ENCODE measurements at places on chromosomes 5 and 9.
A peak's percentile ranks its signal among the peaks of the same experiment; 100 is the strongest.

DNA sequence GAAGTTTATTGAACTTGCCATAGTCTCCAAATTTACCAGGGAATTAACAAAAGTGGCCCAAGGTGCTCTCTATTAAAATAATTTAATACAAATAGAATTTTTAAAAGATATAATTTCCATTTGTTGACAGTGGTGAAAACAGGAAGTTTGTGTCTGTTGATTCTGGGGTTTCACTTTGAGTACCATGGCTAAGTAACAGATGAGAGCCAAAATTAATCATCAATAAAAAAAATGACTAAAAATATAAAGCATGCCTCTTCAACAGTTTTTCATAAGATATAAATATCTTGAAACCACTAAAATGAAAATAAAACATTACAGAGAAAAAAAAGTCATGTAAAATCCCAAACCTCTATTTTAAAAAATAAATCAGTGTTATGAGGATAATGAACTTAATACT lies 49.8 kb downstream of the SGCD start:
- no peak for DNase-seq

DNA sequence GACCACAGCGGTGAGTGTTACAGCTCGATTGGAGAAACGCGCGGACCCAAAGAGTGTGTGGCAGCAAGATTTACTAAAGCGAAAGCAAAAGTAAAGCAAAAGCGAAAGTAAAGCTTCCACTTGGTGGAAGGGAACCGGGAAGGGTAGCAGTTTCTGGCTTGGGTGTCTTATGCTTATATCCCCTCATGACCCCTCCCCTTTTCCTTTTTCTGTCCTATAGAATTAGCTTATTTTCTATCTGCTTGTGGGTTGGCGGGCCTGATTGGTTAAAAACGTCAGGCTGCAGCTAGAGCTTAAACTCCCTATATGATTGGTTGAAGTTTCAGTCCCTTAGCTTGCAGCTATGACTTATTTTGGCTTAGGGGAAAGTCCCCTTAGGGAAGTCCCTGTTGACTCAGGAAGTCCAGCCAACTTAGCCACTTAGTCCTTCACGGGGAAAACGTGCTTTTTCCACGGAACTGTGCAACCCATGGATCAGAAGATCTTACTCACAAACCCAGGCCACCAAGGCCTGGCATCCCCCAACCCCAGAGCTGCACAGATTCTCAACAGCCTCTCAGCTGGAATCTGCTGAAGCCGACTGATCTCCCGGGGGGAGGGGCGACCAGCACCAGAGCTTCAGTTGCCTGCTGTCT lies 114.2 kb upstream of the ADAMTS16 start:
- DNase-seq, result peak; percentile 99

GRCh38 chr5:60992871-60993270 lies 47.9 kb downstream of the NDUFAF2 start:
- DNase-seq, result no peak

DNA sequence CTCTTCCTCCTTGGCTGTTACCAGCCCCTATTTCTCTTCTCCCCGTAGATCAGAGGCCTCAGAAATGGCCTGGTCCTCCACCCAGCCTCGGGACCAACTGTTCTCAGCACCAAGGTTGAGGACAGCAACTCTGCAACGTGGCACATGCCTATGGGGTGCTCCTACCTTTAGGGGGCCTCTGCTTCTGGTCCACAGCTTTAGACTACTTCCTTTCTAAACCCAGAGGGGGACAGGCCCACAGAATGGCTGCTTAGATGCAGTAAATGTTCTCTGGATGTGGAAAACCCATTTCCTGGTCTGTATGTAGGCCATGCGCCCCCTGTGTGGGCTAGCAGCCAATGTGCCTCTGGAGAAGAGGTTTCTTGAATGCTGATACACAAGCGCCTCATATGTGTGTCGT lies 68.4 kb downstream of the NRG2 start:
- DNase-seq, result no peak

GRCh38 chr9:37593883-37594448 lies 1.6 kb upstream of the TOMM5 start:
- DNase-seq, result no peak

GRCh38 chr5:92050970-92051369 lies 667.9 kb upstream of the ARRDC3 start:
- DNase-seq, result no peak

GRCh38 chr5:37120270-37120669 lies 128.9 kb downstream of the CPLANE1 start:
- DNase-seq, result no peak

- DNase-seq, result no peak
Measured at GRCh38 chr5:117405197-117405596, 830.6 kb upstream of the SEMA6A start.

GRCh38 chr9:76927540-76928240 lies 21.8 kb upstream of the PRUNE2 start:
- peak; percentile 39 for DNase-seq

DNA sequence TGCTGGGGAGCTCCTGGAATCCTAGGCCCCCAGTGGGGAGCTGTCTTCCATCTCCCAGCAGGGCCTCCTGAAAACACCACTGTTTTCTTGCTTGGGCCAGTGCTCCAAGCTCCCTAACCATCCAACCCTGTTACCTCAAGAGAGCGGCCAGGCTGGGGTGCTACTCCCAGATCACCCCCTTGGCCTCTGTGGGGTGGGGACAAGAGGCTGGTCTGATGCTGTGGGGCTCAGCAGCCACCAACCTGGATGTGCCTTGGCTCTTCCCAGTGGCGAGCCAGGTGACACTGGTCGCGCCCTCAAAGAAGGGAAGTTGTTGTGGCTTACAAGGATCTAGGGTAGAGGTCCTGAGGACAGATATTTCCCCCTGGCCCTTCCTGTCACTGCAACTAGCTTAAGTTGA lies 49.0 kb downstream of the SECISBP2 start:
- DNase-seq, result no peak

- no peak for DNase-seq
Measured at GRCh38 chr9:2473681-2474080, 147.9 kb upstream of the VLDLR start.

DNA sequence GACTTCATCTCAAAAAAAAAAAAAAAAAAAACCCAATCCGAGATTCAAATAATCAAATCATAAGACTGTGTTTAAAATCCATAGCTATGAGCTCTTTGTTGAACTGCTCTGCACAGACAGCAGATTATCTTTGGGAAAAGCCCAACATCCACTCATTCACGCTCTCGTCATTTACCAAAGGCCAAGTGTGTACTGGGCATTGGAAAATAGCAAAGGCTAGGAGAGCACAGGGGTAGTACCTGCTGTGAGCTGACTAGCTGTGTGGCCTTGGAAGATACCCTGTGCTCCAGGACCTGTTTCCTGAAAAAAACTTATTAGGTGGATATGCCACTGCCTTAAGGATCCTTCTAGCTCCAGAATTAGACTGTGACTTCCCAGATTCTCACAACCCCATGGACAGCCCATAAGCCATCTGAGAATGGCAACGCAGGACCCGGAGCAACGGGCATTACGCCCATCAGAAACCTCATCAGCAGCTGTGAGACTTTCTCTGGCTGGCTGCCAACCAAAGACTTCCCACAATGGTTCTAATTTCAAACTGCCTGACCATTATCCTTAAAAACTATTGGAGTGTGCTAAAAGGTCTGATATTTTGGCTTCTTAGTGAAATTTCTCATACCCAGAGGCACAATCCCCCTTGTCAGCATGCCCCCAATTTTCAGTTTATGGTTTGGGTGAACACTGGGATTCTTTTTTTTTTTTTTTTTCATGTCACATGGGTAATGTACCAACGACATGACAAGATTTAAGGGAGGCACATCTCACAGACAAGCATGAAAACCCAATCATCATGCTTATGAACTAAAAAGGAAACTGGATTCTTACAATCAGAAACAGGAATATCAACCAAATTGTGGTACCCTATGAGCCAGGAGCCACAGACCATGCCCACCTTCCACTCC lies 16.8 kb downstream of the SERINC5 start:
- DNase-seq, result no peak

DNA sequence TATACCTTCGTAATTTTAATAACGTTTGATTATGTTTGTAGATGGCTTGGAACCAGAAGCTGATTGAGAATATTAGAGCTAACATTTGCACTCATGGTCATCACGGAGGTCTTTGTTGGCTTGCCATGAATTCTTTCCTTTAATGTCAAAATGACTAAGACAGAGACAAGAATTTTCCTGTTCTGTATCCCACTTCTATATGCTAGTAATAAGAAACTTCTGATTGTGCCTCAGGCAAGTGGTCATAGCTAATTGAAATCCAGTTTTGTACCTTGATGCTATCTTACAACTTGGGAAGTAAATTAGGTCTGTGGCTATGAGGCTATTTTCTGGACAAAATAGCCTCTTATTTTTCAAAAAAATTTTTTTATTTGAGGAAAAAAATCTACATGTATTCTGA lies 167.6 kb downstream of the RANBP17 start:
- no peak for DNase-seq

DNA sequence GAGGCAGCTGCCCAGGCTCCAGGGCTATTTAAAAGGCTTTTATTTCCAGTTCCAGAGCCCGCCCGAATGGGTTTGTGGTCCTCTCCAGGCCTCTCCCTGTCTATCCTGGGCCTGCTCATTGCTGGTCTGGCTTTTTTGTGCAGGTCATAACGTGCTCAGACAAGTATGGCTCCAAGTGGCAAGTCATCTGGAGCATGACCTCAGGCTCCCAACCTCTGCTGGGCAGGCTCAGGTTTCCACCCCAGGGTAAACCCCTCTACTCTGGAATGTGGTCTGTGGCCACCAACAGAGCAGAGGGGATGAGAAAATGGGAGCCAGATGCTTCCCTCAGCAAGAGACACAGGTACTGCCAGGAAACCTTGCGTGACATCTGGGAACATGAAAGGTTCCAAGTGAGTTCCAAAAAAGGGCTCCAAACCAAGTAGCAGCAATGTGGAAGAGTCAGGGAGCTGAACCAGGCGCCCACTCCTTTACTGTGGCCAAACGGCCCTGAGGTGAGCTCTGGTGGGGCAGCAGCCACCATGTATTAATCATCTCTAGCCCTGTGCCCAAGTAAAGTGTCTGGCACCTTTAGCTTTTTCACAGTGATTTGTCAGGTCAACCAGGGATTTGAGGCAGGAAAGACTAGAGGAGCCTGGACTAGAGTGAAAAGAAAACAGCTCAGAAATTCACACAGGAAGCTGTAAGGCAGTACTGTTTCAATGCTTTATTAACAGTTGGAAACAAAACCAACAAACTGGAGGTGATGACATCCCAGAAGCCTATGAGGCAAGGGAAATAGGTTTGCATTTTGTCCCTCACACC lies 25.7 kb downstream of the PCDHGC5 start:
- DNase-seq, result peak; percentile 89

- no peak for DNase-seq
Measured at GRCh38 chr9:130243882-130244170, 21.7 kb upstream of the HMCN2 start.

DNA sequence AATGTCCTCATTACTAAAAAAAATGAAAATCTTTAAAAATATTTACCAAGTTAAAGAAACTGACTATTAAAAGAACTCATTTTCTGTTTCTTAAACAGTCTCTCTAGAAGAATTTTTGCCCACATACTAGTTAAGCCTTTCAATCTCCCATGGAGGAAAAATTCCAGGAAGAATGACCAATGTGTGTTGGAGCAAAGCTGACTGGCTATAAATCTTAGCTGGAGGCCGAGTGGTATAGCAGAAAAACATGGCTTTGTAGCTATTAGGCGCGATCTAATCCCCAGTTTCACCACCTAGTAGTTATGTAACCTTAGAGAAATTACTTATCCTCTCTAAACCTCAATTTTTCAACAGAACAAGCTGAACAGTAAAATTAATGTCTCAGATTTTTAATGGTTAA lies 135.5 kb upstream of the PRLR start:
- DNase-seq, result no peak

GRCh38 chr5:150758203-150758530 lies 650 bp downstream of the DCTN4 start:
- DNase-seq, result no peak

GRCh38 chr5:170310256-170310926 lies 12.8 kb upstream of the LCP2 start:
- DNase-seq, result no peak

- no peak for DNase-seq
Measured at GRCh38 chr5:151895660-151896030, 29.0 kb downstream of the GLRA1 start.

DNA sequence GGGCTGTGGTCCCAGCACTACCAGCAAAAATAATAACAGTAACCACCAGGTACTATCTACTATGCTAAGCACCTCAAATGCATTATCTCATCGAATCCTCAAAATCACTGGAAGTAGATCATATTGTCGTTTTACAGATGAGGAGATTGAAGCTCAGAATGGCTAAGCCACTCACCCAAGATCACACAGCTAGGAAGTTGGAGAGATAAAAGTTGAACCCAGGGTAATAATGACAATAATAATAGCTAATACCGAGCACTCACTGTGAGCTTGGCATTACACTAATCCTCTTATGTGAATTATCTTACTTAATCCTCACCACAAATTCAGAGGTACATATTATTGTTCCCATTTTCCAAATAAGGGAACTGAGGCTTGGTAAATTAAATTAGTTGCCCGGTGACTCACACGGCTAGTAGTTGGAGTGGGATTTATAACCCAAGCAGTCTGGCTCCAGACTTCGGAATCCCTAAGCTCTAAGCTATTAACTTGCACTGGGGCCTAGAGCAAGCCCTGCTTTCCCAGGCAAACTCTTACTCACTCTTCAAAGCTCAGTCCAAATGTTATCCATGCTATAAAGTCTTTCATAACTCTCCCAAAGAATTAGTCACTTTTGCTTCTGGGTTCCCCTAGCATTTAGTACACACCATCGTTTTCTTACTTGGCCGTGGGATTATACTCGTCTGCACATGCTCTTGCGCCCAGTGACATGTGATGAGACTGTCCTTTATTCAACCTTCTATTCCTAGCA lies 3.8 kb downstream of the ARSI start:
- peak; percentile 73 for DNase-seq

GRCh38 chr9:2262386-2263071 lies 247.4 kb downstream of the SMARCA2 start:
- DNase-seq, result no peak

- DNase-seq, result no peak
Measured at GRCh38 chr5:77322406-77322805, 111.9 kb downstream of the PDE8B start.

DNA sequence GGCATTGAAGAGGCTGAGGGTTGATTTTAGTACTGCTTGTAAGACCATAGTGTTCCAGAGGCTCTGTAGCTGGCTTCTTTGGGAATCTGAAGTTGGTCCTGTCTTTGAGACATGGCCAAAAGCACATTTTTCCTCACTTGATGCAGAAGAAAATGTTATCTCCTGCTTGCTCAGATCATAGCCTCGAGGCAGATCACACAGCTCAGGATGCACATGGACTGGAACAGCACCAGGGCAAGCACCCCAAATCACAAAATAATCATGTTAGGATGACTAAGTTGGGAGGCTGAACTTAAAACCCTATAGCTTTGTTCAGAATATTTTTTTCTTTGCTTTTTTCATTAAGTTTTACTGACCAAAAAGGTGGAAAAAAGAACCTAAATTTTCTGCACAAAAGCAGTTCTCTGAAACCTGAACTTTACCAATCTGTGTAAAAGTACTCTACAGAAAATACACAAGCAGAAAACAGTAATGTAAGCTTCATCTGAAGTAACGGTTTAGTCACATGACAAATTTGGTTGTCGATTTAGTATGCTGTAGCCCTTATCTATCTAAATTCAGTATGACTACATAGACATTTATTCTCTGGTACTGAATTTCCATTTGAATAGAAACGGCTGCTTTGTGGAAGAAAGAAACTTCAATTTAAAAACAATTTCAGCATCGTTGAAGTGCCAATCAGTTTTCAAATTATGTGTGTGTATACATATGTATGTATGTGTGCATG lies 3.4 kb downstream of the KLHL9 start:
- DNase-seq, result no peak

Measured in RCC 7860 (cell line).